ENCODE measurements at places on chromosomes 7 and 10.

DNA sequence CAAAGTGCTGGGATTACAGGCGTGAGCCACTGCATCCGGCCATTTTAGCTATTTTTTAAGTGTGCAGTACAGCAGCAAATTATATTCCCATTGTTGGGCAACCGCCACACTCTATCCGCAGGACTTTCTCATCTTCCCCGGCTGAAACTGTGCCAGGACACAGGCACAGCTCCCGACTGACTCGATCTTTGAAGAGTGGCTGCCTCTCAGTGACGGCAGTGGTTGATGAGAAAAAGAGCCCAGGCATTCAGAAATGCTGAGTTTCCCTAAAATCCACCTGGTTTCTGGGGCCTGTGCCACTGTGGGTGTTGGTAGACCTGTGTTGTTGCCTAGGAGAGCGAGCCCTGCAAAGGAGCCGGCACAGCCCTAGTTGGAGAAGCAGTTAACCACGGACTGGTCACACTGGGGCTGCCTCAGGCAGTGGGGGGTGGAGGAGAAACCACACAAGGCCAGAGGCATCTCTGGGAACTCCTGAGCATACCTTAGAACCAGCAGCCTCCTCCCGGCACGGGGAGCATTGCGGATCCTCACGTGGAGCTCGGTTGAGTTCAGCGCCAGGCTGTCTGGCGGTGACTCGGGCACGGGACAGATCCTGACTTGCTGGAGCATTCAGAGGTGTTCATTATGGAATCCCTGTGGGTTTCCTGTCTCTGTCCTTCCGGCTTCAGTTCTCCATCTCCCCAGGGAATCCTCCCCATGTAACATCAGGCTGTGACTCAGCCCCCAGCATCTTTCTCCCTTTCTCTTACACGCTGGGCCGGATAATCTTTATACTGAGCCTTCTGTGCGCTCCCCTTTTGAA, 16.2 kb downstream of the PFKFB3 start:
- no peak for DNase-seq

DNA sequence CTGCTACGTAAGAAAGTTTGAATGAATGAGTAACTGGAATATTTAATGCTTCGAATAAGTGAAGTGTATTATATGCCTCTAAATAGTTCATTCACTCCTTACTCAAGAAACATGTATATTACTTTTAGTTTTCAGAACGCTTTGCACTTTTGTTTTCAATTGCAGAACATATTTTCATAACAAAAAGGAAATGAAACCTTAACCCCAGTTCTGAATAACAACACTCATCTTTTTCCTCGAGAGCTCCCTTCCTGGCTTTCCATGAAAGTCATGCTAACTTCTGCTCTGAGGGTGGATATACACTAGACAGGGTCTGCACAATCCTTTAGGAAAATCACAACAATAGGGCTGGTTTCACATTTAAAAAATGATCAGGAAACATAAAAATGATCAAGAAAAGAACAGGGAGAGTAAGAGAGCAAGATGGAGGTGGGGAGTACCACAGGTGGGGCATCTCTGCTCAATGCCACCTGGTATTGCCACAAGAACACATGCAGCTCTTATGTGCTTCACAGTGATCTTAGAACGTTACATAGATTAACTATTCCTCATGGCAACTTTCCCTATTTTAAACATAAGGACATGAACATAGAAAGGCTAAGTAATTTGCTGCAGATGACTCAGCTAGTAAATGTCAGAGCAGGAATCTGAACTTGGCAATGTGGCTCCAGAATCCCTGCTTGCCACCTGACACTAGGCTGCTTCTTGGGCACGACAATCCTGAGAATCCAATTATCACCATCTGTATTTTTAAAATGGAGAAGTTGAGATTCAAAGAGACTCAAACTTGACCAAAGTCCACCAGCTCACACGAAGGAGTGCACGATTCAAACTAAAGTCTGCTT, 219.5 kb upstream of the AOAH start:
- DNase-seq = no peak

DNA sequence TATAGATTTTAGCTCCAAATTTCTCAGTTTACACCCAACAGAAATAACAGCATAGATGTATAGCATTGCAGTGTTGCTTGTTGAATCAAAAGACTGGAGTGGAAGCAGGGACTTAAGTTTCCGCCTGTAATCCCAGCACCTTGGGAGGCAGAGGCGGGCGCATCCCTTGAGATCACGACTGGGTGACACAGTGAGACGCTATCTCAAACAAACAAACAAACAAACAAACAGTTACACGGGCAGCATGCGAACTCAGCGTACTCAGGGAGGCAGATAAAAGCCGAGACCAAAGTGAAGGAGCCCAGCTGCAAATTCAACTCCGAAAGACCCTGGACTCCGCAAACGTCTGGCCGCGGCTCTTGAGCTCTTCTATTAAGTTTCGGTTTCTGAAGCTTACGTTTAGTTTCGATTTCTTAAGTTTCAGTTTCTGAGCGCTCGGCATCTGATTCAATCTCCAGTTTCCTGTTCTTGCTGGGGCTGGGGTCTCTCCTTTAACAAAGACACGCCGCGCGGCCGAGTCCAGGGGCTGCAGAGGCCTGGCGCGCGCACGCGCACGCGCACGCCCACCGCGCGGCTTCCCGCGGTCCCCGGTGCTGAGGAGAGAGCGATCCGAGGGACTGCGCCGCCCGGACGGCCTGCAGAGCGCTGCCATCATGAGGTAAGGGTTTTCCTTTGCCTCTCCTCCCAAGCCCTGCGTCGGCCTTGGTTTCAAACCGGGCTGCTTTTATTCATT, at the start of gene IFIT5:
Gene IFIT5 (plus strand): TSS at position 423 of the 733 bp plus-strand sequence. CDS start 231 bp downstream, at position 654.
- DNase-seq = peak; percentile 36

DNA sequence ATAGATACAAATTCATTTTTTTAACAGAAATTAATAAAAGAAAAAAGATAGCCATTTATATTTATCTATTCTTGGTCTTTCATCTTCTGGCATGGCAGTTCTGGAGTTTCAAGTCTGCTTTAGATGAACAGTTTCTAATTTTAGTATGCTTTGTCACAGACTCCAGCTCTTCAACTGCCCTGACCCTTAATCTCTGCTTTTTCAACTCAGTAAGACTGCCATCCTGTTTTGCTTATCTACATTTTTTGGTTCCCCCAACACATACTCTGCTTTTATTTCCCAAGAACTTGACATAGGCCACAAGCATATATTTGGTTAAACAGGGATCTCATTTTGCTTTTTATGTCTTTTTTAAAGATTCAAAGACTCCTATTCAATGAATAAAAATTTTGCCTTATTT, 309.3 kb upstream of the KCND2 start:
- DNase-seq = no peak

- no peak for DNase-seq
Measured at GRCh38 chr10:89952325-89952724, 250.9 kb downstream of the KIF20B start.

GRCh38 chr10:89055159-89055558, 64.6 kb downstream of the FAS start:
- no peak for DNase-seq

GRCh38 chr10:117689566-117689965, 147.0 kb downstream of the EMX2 start:
- DNase-seq = no peak

DNA sequence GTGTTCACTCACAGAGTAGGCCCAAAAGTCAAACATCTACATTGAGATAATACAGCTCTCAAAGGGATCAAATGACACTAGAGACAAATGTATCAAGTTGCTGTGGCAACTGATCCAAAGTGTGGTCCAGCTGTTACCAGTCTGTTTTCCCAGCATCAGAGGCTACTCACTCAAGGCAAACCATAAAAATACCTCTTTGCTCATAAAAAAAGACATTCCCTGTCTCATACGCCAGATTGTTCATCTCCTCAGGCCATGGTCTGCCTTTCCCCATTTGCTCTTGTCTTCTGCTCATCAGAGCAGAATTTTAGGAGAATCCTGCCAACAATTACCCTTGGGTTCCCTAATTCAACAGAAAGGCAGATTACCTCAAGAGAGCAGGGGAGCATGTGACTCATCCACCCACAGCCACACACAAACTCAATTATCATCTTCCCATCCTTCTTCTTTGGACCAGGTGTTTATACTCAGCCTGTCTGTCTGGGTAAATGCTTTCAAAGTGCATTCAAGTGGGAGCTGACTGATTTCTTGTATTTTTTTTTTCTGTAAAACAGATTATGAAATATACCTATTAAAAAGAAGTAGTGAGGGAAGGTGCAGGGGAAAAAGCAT, 226.5 kb upstream of the HPS1 start:
- DNase-seq = no peak

GRCh38 chr10:123402021-123402420, 247.8 kb downstream of the BUB3 start:
- no peak for DNase-seq

- no peak for DNase-seq
Measured at GRCh38 chr10:65342245-65342644, 1583.6 kb upstream of the LRRTM3 start.

- DNase-seq = no peak
Measured at GRCh38 chr7:142177869-142178268, 66.4 kb downstream of the MGAM2 start.

DNA sequence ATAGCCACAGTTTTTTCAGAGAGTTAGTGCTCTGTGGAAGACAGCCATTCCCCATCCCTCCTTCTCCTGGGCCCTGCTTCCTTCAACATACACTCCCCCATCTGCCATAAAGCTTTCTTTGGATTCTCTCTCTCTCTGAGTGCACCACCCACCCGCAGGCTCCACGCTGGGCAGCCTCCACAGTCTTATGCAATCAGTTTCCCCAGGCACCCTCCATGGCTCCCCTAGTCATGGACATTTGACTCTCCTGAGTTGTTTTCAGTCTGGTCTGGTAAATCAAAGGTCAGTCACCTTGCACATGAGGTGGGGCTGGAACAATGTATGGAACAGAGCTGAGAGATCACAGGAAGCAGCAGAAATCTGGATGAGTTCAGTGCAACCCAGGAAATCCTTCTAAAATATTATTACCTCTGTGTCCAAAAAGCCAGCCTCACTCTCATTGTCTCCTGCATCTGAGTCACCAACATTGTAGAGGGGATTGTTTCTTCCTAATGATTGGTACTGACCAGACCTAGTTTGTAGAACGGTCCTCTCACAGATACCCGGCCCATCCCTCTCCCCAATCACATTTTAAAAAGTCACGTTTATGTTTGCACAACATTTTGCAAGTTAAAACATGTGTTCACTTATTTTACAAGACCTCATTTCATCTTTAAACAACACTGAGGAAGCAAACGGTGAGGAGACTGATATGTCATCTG, 70.1 kb downstream of the CYCS start:
- no peak for DNase-seq

- no peak for DNase-seq
Measured at GRCh38 chr7:20310963-20311742, 19.5 kb upstream of the ITGB8 start.

- no peak for DNase-seq
Measured at GRCh38 chr10:122590153-122590552, 29.6 kb downstream of the DMBT1 start.

GRCh38 chr10:110336111-110336721, 31.5 kb upstream of the SMNDC1 start:
- no peak for DNase-seq

DNA sequence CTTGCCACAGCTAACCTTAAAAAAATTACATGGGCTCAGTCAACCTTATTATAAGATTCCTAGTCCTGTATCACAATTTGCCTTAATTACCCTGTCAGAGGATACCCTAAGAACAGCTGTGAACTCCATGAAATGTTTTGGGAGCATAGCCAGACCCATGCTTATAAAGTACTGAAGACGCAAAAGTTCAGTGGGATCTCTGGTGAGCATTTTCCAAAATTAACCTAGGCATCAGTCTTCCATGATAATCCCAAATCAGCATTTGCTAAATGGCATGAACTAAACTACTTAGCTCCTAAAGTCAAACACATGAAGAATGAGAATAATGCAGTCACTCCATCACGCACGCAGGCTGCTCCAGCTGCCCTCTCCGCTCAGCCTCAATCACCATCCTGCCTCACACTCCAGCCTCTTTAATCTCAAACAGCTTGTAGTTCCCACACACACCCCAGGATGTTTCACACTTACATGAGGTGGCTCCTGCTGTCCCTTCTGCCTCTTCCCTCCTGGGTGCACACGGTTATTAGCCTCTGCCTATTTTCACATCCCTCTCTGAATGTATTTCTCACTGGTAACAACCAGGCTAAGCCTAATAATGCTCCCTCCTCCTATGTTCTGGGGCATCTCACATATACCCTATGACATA, 15.3 kb downstream of the IGF2BP3 start:
- no peak for DNase-seq

DNA sequence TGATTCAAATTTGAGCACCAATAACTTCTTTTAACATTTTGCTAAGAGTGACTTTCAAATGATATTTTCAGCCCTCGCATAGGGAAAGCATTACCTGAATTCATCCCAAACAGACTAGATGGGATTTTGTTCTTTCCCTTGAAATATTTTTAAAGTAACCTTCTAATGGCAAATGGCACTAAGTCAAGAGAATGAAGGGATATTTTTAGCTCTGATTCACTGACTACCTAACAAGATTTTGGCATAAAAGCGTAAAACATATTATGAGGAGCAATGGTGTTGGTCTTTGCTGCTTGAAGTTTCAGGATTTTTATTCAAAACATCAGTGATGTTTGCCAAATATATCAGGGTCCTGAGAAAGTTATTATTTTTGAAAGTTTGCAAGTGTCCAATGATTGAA, 290.3 kb downstream of the CDK14 start:
- no peak for DNase-seq

GRCh38 chr10:86287966-86288579, 78.5 kb downstream of the GRID1 start:
- DNase-seq = no peak

- DNase-seq = no peak
Measured at GRCh38 chr10:78925800-78926319, 142.9 kb upstream of the ZMIZ1 start.

DNA sequence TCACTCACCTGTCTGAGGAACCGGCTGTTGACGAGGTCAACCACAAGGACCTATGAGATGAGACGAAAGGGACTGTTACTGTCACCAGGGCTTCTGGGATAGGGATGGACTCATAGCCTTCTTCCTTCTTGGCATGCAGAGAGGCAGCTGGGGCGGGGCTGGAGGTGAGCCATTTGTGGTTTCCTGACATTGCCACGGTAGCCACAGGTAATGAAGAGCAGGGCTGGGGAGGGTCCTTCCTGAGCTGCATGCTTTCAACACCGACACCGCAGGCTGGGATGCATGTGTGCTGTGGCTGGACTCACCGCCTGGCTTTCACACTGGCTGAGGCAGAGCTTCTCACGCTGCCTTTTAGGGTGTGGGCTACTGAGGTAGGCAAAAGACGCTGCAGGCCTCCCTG, 46.4 kb upstream of the MKRN1 start:
- DNase-seq = no peak

- DNase-seq = no peak
Measured at GRCh38 chr10:127578259-127578960, 29.3 kb downstream of the NPS start.

GRCh38 chr7:139889186-139889871, 60.3 kb downstream of the TBXAS1 start:
- DNase-seq = no peak

GRCh38 chr10:116098411-116099022, 174.5 kb downstream of the GFRA1 start:
- no peak for DNase-seq

Measured in stimulated activated CD8-positive, alpha-beta memory T cell treated with anti-CD3 and anti-CD28 coated beads, Interleukin-7, amount 100 ng/mL, for 4 hours (primary cell).